ENCODE measurements at places on chromosomes 13 and 19.

DNA sequence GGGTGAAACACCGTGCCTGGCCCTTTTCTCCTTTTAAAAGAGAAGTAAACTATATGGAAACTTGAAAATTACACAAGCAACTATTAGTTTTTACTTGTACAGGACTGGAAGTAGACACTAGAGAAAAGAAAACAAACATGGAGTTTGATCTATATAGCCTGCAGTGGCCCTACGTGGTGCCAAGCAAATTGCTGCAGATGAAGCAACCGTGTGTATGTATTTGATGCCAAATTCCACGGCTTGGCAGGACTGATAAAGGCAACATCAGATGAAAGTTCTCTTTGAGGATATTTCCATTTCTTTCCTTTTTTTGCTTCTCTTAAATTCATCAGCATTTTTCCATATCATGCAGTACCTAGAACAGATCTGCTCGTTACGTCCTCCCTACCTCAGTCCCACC is 49.8 kb downstream of the ATP8A2 start:
- no peak for DNase-seq

DNA sequence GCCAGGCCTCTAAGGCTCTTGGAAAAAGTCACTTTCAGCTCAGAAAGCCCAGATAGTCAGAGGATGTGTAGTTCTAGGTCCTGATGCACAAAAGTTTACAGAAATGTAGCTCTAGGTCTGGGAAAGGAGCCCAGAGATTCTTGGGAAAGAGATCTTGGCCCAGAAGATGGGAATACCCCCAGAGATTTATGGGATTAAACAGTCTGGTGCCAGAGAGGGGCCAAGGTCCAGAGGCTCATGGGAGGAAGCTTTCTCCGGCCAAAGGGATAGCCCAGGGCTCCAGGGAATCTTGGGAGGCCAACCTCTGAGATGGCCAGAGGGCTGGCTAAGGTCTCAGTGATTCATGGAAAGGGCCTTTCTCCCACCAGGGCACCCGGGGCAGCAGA is 15.2 kb downstream of the BCAT2 start:
- no peak for DNase-seq

GRCh38 chr19:48540110-48540509 is 11.9 kb upstream of the SULT2B1 start:
- no peak for DNase-seq

DNA sequence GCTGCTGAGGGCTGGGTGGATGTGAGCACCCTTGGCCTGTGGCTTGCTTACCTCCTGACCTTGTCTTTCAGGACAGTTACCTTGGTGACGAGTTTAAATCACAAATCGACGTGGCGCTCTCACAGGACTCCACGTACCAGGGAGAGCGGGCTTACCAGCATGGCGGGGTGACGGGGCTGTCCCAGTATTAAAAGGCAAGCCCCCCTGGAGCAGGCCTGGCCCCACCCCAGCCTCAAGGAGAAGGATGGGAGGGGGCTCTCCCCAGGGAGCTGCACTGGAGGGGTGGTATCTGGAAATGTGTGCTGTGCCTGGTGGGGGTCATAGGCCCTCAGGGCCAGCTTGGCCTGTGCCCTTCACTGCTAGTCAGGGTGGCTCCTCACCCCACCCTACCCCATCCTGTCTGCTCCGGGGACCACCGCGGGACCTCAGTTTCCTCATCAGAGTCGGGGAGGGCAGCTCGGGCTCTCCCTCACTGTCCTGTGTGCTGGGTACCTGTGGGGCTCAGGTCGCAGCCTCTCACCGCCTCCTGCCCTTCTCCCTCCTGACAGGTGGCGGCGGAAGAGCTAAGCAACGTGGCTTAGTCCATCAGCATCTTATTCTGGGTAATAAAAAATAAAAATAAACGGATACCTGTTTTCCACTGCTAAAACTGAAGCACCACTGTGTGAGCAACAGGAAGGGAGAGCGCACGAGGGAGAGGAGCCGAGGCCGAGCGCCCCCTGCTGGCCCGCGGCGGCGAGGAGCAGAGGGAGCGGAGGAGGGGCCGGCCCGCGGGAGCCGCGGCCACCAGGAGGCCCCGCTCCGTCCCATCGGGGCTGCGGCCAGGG is 29.8 kb downstream of the CERS1 start:
- DNase-seq: no peak

- DNase-seq: no peak
Measured at GRCh38 chr13:92677571-92677970, 549.0 kb upstream of the GPC6 start.

- no peak for DNase-seq
Measured at GRCh38 chr13:75236774-75237173, 245.2 kb downstream of the TBC1D4 start.

DNA sequence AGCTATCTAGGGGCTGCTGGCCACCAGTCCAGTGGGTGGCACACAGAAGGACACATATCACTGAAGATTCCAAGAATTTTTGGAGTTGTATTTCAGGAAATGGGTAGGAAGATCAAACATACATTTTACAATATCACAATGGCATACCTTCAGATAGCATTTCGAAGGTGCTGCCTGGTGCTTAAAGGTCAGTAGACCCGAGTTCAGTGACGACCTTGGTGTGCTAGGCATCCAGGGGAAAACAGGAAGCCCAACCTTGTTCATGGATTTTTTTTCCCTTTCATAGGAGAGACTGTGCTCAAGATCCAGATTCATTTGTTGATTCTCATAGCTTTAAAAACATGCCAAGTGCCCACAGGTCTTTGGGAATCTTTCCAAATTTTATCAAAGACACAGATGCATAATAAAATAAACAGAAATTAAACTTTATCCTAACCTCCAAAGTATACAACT is 51.0 kb upstream of the RCBTB2 start:
- no peak for DNase-seq

- no peak for DNase-seq
Measured at GRCh38 chr13:112177450-112178288, 110.7 kb downstream of the SOX1 start.

GRCh38 chr19:6576869-6577475 is 14.0 kb downstream of the CD70 start:
- DNase-seq: no peak

DNA sequence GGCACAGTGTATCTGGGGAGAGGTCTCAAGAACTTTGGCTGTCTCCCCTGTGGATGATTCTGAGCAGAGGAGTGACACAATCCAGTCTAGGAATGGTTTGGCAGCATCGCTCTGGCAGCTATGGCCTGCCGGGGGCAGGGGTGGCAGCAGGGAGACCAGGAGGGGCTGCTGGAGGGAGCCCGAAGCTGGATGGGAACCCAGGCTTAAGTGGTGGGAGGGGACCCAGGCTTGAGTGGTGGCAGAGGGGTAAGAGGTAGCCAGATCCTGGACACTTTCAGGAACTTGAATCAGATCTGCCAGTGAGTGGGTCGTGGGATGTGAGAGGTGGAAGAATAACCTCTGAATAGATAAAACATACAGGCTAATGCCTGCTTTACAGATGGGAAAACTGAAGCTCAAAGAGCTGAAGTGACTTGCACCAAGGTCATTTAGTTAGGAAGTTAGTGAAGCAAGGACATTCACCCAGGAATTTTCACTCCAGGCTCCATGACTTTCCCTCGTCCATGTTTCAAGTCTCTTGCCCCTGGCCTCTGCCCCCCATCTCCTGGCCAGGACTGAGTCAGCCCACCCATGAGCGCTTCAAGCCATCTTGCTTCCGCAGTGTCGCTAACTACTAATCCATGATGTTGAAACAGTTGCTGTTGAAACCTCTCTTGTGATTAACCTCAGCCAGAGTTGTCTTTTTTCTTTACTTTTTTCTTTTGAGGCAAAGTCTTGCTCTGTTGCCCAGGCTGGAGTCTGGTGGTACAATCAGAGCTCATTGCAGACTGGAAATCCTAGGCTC is 29.9 kb upstream of the C1QTNF9 start:
- no peak for DNase-seq

All from GDM1 (cell line).